ENCODE measurements at places on chromosomes 5 and 9. TPM values are rescaled to one million over a fixed set of nuclear protein-coding genes. Genes with fewer than 3 reads are reported as not detected.

- DNase-seq = peak; percentile 40
These were observed 95.5 kb downstream of the CAMSAP1 start for GRCh38 chr9:135811801-135812200.

Gene FAM153A
- 78.8 TPM for total RNA-seq

- DNase-seq = no peak
These were observed 222.1 kb downstream of the HSPA4 start for GRCh38 chr5:133273661-133274596.

Gene F12
- 3.9 TPM for total RNA-seq

DNA sequence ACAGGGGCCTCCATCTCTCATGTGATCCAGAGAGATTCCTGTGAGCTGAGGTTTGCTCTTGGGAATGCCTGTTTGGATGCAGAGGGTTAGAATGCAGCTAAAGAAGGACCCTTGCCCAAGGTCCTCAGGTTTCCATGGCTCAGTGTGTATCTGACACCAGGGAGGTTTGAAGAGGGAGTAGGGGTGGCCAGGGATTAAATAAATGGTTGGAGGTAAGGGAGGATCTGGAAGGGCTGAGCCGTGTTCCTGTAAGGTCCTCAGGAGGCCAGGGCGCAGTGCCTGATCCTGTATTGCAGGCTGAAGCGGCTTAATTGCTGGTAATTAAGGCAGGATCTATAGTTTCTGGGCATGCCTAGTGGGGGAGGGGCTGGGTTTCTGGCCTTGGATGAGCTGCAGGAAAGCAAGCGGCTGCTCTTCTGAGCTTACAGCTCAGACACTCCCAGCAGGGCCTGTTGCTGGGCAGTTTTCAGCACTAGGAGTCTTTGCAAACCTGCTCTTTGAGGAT, 41.5 kb upstream of the MAP1B start:
- DNase-seq = no peak

DNA sequence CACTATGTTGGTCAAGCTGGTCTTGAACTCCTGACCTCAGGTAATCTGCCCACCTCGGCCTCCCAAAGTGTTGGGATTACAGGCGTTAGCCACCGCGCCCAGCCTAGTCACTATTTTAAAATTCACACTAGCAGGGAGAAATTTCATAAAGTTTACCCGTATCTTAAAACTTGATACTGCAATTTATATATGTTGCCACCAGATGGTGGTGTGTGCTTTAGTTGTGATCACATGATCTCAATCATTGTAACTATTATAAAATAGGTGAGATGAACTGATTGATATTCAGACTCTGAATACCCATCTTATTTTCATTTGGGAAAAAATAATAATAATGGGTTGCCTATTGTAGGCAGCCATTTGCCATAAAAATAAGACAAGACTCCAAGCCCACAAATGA, 1330.4 kb upstream of the WWC1 start:
- DNase-seq = no peak

GRCh38 chr5:177077335-177077734, 9.4 kb upstream of the FGFR4 start:
- DNase-seq = no peak

Gene ORM2
- not detected for total RNA-seq

Gene TMEM215
- 0.20 TPM for total RNA-seq

Gene N4BP3
- total RNA-seq = 7.2 TPM

DNA sequence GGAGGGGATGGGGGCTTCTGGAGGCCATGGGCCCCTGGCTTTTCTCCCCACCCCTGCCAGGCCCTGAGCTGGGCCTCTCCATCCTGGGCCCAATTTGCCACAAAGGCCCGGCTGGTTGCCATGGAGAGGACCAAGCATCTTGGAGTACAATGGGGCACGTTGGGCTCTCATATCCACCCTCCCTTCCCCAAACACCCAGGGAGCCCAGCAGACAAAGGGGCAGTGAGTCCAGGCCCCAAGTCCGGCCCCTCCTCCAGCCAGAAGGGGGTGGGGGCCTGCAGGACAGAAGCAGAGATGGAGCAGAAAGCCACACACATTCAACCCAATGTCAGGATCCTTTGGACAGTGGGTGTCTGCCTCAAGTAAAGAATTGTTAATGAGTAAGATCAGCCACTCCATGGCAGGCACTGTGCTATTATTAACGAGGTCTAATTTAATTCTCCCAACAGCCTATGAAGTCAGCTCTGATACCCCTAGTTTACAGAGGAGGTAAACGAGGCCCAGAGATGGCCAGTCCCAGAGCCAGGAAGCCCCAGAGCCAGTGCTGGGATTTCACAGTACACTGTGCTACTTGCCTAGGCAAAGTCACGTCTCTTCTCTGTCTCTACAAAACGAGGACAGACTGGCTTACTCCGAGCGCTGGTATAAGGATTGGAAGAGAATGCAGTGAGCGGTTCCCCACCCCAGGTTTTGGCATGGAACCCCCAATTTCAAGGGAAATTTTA, 2.3 kb downstream of the CRB2 start:
- DNase-seq = peak; percentile 90

Gene PCDHA2
- 1.9 TPM for total RNA-seq

GRCh38 chr5:73853091-73853490, 227.1 kb downstream of the ARHGEF28 start:
- DNase-seq = no peak

- no peak for DNase-seq
These were observed 10.8 kb upstream of the NIPAL4 start for GRCh38 chr5:157449011-157449723.

Gene NEUROG1
- not detected for total RNA-seq

- DNase-seq = no peak
These were observed 795 bp upstream of the ASS1 start for GRCh38 chr9:130443840-130444492.

DNA sequence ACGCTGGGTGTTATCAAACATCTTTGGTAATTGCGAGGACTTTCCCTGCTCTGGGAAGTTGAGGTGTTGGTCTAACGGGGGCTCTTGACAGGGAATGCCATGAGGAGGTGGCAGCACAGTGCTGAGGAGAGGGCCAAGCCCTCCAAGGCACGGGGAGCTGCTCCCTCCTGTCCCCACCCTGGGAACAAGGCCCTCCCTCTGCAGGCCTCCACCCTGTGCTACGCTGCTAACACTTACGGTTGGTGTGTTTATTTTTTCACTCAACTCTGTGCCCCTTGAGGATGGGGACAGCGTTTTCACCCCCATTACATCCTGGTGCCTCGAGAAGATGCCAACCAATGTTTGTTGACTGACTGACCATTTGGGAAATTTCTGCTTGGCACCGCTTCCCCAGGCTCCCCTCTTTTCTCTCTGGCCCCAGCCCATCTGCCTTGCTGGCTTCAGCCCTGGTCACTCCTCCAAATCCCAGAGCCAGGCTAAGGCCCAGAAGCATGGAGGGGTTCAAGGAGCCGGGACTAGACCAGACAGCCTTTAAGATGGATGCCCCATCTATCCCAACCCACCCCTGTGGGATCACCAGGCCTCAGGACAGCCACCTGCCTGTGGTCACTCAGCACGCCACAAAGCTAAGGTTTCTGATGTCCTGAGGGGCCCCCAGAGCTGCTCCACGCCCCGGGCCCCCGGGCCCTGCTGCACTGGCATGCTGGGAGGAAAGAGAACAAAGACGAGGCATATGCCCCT, 125.7 kb downstream of the BARX1 start:
- DNase-seq = no peak

- peak; percentile 54 for DNase-seq
These were observed 41.5 kb downstream of the SH3PXD2B start for GRCh38 chr5:172412724-172413286.

DNA sequence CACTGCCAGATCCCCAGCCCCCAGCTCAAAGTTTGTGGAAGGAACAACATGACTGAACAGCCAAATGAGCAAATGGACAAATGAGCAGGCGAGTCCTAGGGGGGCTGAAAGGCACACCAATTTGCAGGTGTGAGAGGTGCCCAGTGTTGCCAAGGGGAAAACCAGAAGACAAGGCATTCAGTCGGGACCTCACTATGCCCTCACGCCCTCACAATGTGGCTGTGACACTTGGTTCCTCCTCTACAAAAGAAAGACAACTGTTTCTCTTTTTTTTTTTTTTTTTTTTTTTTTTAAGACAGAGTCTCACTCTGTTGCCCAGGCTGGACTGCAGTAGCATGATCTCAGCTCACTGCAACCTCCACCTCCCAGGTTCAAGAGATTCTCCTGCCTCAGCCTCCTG, 28.0 kb downstream of the TNIP1 start:
- DNase-seq = no peak

Gene AGXT2
- total RNA-seq = not detected

Gene DBH
- total RNA-seq = 1.3 TPM

DNA sequence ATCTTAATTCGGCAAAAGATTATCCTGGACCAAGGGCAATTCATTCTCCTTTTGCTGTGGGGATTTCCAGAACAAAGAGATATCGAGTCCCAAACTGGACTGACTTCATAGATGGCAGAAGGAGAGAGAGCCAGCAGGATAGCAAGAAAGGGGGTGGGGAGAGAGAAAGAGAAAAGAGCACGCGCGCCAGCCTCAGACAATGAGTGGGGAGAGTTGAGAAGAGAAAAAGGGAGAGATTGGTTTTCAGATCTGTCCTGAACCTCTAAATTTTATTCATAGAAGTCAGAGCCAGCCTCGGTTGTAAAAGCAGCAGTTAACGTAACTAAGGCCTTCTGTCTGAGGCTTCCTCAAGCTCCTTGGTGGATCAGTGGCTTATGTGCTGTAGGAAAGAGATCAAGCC, 55.3 kb upstream of the ALDH1B1 start:
- no peak for DNase-seq

Gene FSTL4
- 44.0 TPM for total RNA-seq

DNA sequence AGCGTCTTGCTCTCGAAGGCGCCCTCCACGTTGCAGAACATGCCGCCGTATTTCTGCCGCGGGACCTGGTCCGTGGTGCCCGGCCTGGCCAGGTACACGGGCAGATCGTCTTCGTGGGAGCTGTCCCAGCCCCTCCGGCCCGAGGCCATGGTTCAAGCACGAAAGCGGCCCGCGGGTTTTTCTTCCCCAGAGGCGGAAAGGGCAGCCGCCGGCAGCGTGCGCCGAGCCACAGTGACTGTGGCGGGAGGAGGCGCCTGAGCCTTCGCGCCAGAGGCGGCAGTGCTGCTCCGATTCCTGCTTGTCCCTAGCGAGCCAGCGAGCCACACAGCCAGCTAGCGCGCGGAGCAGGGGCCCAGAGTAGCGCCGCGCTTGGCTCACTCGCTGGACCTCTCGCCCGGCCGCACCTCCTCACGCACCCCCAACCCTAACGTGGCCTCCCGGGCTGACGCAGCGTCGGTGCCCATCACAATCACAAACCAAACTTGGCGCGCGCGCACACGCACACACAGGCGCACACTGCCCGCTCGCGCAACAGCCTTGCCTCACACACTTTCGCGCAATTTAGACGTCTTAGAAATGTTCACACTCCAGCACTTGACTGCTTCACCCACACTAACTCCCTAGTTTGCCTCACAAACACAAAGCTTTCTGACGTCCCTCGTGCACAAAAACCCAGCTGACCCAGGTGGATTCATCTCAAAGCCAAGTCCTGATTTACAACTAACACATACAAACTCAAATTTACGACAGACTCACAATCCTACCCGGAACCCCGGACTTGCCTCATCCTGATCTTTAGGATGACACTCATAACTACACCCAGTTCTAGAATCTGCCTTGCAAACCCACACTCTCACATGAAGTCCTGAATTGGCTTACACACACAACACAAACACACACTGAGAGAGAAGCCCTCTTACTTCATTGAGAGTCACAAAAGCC, at the start of gene DPYSL3:
DPYSL3 (minus strand) TSS at position 359 of the 942 bp plus-strand sequence; CDS start at position 149, 210 bp downstream.
- DNase-seq = peak; percentile 79

Gene UBE2B
- total RNA-seq = 85.3 TPM

Gene PCDHB12
- 12.3 TPM for total RNA-seq

DNA sequence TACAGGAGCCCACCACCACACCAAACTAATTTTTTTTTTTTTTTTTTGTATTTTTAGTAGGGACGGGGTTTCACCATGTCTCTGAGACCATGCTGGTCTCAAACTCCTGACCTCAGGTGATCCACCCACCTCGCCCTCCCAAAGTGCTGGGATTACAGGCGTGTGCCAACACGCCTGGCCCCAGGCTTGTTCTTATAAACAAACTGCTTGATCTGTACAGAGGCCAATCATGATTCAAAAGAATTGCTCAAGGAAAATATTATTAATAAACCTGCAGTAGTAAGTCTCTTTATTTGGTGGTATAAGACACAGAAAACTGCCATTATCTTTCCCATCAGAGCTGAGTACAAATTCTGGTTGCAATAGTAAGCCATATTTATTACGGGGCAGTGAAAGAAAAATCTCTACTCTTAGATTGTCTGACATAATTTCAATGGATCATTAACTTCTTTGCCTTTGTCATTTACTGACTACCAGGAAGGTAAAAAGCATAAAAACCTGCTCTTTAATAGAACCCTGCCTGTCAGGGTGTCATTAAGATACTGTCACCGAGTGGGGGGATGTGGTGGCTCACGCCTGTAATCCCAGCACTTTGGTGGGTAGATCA, 33.3 kb downstream of the RASEF start:
- DNase-seq = no peak

Gene VLDLR
- total RNA-seq = 23.0 TPM

Gene HSPB3
- total RNA-seq = 4.4 TPM

GRCh38 chr9:108081112-108081511, 591.5 kb upstream of the KLF4 start:
- DNase-seq = no peak

DNA sequence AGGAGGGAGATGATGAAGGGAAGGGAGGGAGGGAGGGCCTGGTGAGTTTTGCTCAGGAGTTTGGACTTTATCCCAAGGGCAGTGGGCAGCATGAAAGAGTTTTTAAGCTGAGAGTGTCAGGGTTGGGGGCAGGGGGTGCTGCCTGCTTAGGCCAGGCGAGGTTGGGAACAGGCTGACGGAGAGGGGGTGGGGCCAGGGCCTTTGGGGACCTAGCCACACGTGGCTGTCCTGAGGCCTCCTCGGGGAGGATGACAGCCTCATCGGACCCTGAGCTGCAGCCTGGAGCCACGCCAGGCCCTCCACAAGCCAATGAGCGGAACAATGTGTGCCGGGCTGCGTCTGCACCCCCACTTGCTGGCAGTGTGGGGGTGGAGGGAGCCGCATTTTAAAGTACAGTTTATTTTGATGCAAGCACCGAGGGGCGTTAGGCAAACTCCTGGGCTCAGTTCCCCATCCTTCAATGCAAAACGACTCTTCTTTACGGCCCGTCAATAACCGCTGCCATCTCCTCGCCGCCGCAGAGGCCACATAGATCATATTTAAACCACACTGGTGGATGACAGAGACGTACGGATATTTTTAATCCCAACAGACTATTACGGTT, 5.3 kb upstream of the RXRA start:
- DNase-seq = no peak
